ENCODE measurements at places on chromosomes 12 and 14.

DNA sequence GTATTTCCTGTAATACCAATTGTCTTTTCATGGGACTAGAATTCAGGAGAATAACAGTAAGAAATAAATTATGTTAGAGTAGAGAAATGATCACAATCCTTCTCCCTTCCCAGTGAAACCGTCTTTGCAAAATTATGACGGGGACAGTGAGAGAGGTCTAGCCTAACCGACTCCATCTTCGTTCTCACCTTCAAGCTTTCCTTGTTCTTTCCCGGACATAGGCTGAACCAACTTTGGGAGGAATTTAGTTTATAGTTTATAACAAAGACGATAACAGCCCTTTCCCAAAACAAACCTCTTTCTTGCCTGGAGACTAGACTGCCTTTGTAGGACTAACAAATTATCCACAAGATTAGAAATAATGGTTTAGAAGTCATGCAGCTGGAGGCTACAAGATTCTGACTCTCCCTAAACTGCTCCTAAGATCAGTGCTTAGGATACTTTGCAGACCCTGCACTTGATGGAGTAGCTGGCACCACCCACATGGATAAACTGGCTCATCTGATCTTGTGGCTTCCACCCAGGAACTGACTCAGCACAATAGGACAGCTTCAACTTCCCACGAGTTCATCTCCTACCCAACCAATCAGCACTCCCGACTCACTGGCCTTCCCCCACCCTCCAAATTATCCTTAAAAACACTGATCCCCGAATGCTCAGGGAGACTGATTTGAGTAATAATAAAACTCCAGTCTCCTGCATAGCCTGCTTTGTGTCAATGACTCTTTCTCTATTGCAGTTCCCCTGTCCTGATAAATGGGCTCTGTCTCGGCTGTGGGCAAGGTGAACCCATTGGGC, 521.2 kb upstream of the TBX3 start:
- DNase-seq, result no peak

GRCh38 chr14:20820063-20820904, 17.6 kb upstream of the RNASE1 start:
- no peak for DNase-seq

- peak; percentile 41 for DNase-seq
These were observed 379.3 kb downstream of the RAD51B start for GRCh38 chr14:68198713-68199495.

GRCh38 chr14:85853996-85854526, 324.1 kb downstream of the FLRT2 start:
- DNase-seq, result no peak

DNA sequence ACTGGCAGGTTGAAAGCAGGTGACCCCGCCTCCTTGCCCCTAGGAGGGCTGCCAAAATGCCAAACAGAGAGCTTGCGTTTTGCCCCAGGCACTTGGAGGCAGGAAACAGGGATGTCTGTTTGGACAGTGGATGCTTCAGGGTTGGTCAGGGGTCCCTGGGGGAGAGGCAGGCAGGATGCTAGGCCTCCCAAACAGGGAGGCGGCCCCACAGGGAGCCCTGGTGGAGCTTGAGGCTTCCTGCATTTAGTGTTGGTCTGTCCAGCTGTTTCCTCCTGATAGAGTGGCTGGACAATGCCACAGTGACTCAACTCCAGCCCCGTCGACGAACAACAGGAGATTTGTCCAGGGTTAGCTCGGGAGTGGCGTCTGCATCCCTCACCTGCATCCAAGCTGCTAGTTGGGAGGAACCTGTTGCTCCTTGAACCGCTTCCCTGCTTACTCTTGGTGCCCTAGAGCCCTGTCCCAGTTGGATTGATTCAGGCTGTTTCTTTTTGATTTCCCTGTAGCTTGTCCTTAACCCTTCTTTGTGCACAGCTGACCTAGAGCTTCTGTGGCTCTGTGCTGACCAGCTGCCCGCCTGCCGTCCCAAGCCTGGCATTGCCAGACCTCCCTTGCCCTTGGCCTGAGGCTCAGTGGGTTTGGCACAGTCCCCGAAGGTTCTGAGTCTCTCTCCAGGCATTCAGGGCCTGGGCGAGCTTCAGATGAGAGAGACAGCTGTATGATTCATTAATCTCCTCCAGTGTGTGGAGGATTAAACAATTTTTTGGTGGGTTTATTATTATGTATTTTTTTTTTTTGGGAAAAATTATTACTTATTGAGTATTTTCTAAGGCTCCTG, 45.9 kb downstream of the TSPAN9 start:
- DNase-seq, result no peak

Data from muscle of arm (tissue), 14 donors.